Right atrium auricular region (tissue), 2 donors: ENCODE measurements at places on chromosomes 7 and 10.
A peak's percentile ranks its signal among the peaks of the same experiment; 100 is the strongest.

DNA sequence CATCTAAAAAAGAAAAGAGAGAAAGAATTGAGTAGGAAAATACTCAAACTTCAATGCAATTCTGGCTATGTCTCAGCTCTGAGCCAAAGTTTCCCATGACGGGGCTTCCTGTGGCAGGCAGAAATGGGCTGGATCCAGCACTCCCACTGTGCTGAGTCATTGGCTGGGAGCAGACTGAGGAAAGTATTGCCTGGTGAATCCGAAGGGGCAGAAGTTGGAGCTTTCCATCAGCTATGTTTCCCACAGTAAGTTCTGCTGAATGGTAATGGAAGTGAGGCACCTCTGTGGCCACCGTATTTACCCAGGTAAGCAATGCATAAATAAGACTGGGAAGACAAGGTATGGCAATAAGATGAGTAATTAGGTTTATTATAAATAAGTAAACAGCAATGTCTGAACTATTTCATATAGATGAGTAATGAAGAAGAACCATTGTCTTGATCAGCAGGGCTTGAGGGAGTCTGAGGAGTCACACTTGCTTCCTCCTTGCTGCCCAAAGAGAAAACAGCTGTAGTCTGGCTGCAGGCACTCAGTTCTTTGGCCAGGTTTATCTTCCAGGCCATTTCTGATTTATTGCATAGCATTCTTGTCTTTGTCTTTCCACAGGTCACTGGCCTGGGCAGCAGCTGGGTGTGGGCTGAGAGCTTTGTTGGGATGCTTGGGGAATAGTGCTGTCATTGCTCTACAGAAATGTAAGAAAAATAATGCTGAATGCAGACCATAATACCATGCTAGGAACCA, 255.3 kb downstream of the DNAJB9 start:
- no peak overlapping the region for H3K4me3 ChIP-seq
- H3K27me3 ChIP-seq = no peaks in the 10 kb centered on the region
- H3K36me3 ChIP-seq = no peaks in the 10 kb centered on the region
- H3K4me1 ChIP-seq = no peaks in the 10 kb centered on the region

DNA sequence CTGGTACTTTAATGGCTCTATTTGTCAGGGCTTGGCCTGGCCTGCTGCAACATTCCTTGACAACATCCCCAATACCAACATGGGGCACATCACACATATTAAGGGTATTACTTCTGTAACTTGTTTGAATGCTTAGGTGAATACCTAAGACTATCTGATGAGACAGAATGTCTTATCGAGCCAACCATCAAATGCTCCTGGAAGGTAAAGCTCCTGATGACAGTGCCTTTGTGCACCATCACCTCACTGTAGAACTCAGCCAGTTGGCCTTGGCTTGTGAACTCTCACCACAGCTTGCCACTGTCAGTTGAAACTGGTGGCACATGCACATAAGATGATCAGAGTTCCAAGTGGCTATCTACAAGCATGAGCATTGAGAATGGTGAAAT, 3.7 kb upstream of the MYO1G start:
- H3K4me1 ChIP-seq = peaks cover 21% of the 10 kb centered on the region
- no peak overlapping the region for H3K4me3 ChIP-seq
- peaks cover 42% of the 10 kb centered on the region for H3K36me3 ChIP-seq
- DNase-seq = no peak

DNA sequence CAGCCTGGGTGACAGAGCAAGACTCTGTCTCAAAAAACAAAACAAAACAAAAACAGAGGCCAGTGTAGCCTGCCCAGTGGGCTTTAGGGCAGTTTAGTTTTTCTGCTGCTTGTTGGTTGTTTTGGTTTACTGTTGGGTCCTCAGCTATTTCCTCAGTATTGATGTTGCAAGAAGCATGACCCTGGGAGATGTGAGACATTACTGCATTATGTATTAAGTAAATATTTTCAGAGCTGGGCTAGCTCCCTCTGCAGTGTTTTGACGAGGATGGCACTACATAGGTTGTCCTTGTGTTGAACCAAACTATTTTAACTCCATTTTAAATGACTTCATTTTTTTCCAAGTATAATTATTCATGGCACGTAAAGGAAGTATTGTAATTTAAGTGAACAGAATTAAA, 4.8 kb downstream of the AKAP9 start:
- no peak overlapping the region for H3K4me3 ChIP-seq
- H3K36me3 ChIP-seq = no peaks in the 10 kb centered on the region
- DNase-seq = no peak
- H3K27me3 ChIP-seq = no peaks in the 10 kb centered on the region
- H3K4me1 ChIP-seq = no peaks in the 10 kb centered on the region

- peak; percentile 97 for DNase-seq
- H3K36me3 ChIP-seq = no peaks in the 10 kb centered on the region
- peak within 1 kb of the TSS; percentile 64 for H3K4me3 ChIP-seq
- H3K27ac ChIP-seq = peak within 1 kb of the TSS; percentile 99
- H3K4me1 ChIP-seq = peaks cover 34% of the 10 kb centered on the region
Observed at GRCh38 chr10:119650692-119651513, at the start of gene BAG3. BAG3 (plus strand) TSS chr10:119651380; CDS start chr10:119651676, 296 bp downstream.

- no peaks in the 10 kb centered on the region for H3K27me3 ChIP-seq
- peaks cover 3% of the 10 kb centered on the region for H3K4me1 ChIP-seq
- no peak overlapping the region for H3K4me3 ChIP-seq
- H3K36me3 ChIP-seq = no peaks in the 10 kb centered on the region
- no peak overlapping the region for H3K27ac ChIP-seq
Observed at GRCh38 chr10:96904648-96905047, 72.5 kb downstream of the LCOR start.

- H3K36me3 ChIP-seq = no peaks in the 10 kb centered on the region
- no peak overlapping the region for H3K4me3 ChIP-seq
- DNase-seq = no peak
- no peaks in the 10 kb centered on the region for H3K4me1 ChIP-seq
Observed at GRCh38 chr10:96218826-96219225, 52.5 kb downstream of the BLNK start.

DNA sequence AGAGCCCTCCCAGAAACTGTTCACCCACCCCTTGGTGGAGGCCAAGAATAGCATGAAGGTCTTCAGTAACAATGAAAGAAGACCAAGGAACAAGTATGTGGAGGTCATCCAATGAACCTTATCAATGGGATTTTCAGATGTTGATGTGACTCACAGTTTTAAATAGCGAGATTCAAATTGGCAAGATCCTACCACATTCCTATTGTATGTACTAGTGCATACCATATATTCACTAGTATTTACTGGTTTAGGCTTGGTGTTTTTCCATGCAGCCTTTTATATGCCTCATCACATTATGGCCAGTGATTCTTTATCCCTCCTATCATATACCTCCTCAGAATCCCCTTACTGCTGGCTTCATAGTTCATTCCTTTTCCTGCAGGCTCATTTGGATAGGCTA, 54.4 kb downstream of the ITGB8 start:
- no peak overlapping the region for H3K4me3 ChIP-seq
- no peak overlapping the region for H3K27ac ChIP-seq
- no peaks in the 10 kb centered on the region for H3K27me3 ChIP-seq
- no peaks in the 10 kb centered on the region for H3K4me1 ChIP-seq

- no peaks in the 10 kb centered on the region for H3K27me3 ChIP-seq
- H3K27ac ChIP-seq = no peak overlapping the region
- no peak for DNase-seq
- no peaks in the 10 kb centered on the region for H3K4me1 ChIP-seq
- no peak overlapping the region for H3K4me3 ChIP-seq
- no peaks in the 10 kb centered on the region for H3K36me3 ChIP-seq
Observed at GRCh38 chr10:80272793-80273522, 16.5 kb downstream of the MAT1A start.

GRCh38 chr10:123883673-123884320, 7.8 kb downstream of the CPXM2 start:
- DNase-seq = no peak
- no peak overlapping the region for H3K27ac ChIP-seq
- no peak overlapping the region for H3K4me3 ChIP-seq
- H3K36me3 ChIP-seq = no peaks in the 10 kb centered on the region
- H3K27me3 ChIP-seq = no peaks in the 10 kb centered on the region

GRCh38 chr7:101913851-101914250, 96.4 kb downstream of the CUX1 start:
- H3K4me3 ChIP-seq = peak overlapping the region; percentile 10
- H3K27ac ChIP-seq = peak overlapping the region; percentile 82
- no peaks in the 10 kb centered on the region for H3K27me3 ChIP-seq
- DNase-seq = no peak
- H3K4me1 ChIP-seq = peaks cover 51% of the 10 kb centered on the region

- no peak overlapping the region for H3K4me3 ChIP-seq
- DNase-seq = no peak
- peaks cover 31% of the 10 kb centered on the region for H3K4me1 ChIP-seq
- no peaks in the 10 kb centered on the region for H3K36me3 ChIP-seq
- no peak overlapping the region for H3K27ac ChIP-seq
Observed at GRCh38 chr10:113961182-113962031, 82.3 kb upstream of the ADRB1 start.

- H3K4me3 ChIP-seq = no peak overlapping the region
- H3K36me3 ChIP-seq = no peaks in the 10 kb centered on the region
- H3K4me1 ChIP-seq = no peaks in the 10 kb centered on the region
- DNase-seq = no peak
Observed at GRCh38 chr10:6321880-6322279, 119.1 kb downstream of the PFKFB3 start.

DNA sequence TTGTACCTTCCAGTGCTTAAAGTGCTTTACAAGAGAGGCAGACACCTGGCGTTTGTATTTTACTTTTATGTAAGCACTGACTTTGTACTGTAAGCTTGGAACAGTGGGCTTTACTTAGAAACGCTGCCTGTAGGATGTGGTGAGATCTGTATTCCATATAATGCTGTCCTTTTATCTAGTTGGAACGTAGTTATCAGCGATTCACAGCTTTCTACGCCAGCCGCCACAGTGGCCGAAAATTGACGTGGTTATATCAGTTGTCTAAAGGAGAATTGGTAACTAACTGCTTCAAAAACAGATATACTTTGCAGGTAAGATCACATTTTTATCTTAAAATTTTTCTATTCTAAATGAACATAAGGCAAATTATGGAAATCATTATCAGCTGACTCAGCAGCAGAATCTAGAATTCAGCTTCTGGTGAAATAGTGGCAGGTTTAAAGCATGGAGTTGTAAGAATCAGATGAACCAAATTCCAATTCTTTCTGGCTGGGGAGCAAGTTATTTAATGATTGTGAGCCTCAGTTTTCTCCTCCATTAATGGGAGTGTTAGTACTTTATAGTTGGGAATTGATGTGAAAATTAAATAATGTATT, 91.5 kb downstream of the CUL1 start:
- H3K4me3 ChIP-seq = no peak overlapping the region
- no peak for DNase-seq
- peaks cover 95% of the 10 kb centered on the region for H3K36me3 ChIP-seq
- H3K27ac ChIP-seq = no peak overlapping the region
- no peaks in the 10 kb centered on the region for H3K27me3 ChIP-seq

DNA sequence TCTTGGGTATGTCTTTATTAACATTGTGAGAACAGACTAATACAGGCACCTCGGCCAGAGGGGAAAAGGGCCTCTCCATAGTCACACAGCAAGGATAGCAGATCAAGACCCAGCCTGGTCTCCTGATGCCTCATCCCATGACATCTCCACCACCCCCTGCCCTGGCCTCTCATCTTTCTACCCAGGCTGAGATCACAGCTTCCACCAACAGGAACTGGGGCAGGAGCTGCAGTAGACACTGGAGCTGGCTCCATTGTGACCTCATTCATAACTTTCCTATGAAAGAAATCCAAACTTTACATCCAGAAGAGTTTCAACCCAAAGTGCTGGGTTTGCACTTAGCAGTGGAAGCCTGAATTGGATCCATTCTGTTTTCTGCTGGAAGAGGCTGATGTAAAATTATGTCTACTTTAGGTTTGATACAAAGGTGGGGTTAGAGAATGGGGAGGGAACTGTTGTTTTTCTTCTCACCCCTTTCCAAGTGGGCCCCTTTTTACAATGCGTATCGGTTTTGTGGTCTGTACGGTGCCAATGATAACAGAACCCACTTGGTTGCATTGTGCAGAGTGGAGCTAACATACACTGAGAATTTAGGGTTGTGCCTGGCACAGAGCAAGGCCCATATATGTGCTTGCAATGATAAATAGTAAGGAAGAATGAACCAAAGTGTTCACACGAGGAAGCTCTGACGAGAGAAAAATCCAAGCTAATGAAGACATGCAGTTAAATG, 28.6 kb upstream of the INSIG1 start:
- H3K4me1 ChIP-seq = no peaks in the 10 kb centered on the region
- no peaks in the 10 kb centered on the region for H3K36me3 ChIP-seq
- no peak overlapping the region for H3K4me3 ChIP-seq
- no peaks in the 10 kb centered on the region for H3K27me3 ChIP-seq

DNA sequence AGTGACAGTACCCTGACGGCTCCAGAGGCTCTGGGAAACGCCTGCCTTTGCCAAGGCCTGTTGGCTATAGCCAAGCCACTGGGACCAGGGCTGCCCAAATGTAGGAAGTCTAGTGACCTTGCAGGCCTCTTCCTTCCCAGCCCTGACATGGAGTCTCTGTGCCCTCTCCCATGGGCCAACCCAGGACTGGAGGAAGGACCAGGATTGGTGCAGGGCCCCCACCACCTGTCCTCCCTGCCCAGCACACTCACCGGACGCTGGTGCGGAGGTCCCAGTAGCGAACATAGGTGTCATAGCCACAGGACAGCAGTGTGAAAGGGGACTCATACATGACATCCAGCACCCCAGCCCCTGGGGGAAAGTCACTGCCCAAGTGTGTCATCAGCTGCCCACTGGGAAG, 24.0 kb downstream of the DPCD start:
- no peak for DNase-seq
- peaks cover 50% of the 10 kb centered on the region for H3K36me3 ChIP-seq
- no peaks in the 10 kb centered on the region for H3K27me3 ChIP-seq
- no peaks in the 10 kb centered on the region for H3K4me1 ChIP-seq
- H3K27ac ChIP-seq = no peak overlapping the region
- H3K4me3 ChIP-seq = no peak overlapping the region

DNA sequence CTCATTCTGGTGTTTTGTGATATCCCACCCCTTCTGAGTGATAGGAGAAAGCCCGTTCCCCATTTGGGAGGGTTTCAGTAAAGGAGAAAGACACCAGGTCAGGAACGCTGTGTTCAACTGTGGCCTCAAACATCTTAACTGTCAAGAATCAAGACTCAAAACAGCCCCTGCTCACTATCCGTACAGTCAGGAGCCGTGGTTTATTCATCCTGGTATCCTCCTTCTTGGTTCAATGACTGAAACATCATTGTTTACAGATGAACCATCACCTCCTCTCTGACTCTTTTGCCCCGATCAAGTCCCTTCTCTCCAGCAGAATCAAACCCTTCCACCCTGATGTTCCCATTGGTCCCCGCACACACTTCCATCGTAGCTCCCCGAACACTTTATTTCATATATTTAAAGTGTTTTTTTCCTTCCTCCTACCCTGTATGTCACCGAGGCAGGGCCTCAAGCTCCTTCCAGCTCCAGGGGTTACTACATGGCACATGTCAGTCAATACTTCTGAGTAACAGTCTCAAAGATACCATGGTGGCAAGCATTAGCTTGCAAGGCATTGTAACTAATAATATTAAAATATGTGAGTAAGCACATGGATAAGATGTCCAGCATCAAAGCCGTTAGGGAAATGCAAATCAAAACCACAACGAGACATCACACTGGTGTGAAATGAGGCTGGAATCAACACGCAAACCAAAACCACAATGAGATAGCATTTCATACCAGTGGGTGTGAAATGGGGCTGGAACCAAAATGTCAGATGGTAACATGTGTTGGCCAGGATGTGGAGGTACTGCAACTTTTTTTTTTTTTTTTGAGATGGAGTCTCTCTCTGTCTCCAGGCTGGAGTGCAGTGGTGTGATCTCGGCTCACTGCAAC, 124.7 kb upstream of the C1QL3 start:
- H3K27ac ChIP-seq = no peak overlapping the region
- H3K4me3 ChIP-seq = no peak overlapping the region
- DNase-seq = no peak
- no peaks in the 10 kb centered on the region for H3K27me3 ChIP-seq
